Thymus (tissue), 14 donors: ENCODE measurements at places on chromosomes 13 and 19.

- peak; percentile 89 for DNase-seq
These were observed 13.7 kb upstream of the CREB3L3 start for GRCh38 chr19:4139614-4140236.

GRCh38 chr13:41307884-41308640 lies 3.0 kb upstream of the NAA16 start:
- DNase-seq: no peak

DNA sequence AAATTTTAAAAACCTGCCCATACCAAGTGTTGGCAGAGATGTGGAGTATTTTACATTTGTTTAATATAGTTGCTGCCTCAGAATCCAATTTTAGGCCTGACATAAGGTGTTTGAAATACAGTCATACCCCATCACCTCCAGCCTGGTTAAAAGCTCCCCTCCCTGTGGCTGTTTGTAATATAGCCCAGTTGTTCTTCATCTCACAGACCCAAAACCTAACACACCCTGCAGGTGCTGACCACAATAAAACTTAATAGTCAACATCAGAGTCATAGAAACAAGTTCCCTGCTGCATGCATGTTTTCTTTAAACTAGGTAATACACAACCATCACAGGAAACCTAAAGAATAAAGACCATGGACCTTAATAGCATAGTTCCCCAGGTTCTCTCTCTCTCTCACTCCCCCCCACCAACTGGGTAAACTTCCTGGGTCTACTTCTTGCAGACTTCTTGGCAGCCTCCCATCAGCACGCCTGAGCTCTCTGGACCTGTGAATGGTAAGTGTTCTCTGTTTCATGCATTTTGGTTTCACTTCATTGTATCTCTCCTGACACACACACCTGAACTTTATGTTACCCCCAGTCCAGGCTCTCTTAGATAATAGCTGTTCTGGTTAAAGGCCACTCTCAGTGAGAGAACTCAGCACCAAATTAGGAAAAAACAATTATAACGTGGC lies 1369.9 kb downstream of the EFNB2 start:
- DNase-seq: no peak

DNA sequence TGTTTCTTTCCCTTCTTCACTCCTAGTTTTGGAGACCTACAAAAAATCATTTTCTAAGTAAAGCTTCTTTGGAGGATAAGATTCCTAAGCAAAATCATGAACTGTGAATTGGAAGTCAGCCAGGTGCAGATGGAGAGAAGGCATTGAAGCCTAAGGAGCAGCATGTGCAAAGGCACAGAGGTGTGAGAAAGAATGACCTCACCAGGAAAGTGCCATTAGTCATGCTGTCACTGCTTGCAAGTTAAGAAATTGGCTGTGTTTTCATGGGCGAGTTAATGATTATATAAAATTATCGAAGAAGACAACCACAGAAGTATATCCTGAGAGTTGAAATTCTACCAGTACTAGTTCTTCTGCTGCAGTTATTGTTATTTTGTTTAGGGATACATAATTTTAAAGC lies 80.3 kb upstream of the KLHL1 start:
- no peak for DNase-seq

DNA sequence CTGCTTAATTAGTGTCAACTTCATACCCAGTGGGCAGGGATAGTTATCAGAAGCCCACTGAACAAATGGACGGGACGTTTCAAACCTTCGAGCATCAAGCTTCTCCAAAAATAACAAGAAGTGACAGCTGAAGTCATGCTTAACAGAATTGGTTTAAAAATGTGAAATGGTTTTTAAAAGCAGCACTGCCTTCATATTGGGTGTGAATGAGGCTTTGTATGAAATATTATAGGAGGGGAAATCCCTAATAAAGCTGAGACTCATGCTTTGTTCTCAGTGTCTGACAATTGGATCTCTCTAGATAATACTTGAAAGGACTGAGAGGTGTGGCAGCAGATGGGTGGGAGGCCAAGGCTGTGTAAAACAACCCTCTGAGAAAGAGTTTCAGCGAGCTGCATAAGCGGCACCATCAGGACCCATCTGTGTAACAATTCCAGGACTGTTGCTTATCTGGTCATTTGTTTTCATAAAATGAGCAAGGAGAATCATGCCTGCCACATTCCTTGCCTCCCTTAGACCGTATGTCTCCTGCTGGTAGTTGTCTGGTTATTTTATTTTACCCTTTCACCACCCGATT lies 667.7 kb downstream of the DIAPH3 start:
- DNase-seq: no peak

- no peak for DNase-seq
These were observed 718.8 kb upstream of the SGCG start for GRCh38 chr13:22461854-22462490.

- DNase-seq: no peak
These were observed 1.1 kb downstream of the TNNI3 start for GRCh38 chr19:55156202-55157063.

DNA sequence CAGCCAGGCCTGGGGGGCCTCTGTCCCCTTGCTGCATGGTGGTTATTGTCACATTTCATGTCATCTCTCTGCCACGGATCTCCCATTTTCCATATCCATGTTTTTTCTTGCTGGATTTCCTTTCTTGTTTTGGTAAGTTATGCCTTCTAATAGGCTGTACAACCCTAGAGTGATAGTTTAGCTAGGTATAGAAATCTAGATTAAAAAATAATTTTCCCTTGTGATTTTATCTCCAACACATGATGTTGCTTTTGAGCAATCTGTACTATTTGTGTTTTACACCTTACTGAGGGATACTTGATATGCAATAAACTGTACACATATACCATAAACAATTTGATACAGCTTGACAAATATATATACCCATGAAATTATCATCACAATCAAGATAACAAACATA lies 17.0 kb downstream of the SOX1 start:
- DNase-seq: no peak

DNA sequence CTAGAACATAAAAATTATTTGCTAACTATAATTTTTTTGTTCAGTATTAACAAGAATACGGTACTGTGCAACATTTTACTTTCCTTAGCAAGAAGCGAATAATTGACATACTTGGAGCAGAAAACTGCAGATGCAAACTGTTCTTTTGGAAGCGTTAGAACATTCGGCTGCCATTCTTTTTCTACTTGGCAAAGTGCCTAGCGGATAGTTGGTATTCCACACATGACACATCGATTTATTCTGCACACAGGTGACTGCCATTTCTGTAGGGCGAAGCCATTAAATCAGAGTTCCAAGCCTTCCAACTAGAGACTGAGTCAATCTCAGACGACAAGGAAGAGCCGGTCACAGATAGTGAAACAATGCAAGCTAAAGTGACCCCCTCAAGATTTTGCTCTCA lies 117.4 kb downstream of the TRPC4 start:
- DNase-seq: no peak

GRCh38 chr19:53004242-53004641 lies 9.5 kb upstream of the ERVV-1 start:
- DNase-seq: no peak

GRCh38 chr19:11832253-11832912 lies 16.1 kb upstream of the ZNF439 start:
- DNase-seq: no peak

DNA sequence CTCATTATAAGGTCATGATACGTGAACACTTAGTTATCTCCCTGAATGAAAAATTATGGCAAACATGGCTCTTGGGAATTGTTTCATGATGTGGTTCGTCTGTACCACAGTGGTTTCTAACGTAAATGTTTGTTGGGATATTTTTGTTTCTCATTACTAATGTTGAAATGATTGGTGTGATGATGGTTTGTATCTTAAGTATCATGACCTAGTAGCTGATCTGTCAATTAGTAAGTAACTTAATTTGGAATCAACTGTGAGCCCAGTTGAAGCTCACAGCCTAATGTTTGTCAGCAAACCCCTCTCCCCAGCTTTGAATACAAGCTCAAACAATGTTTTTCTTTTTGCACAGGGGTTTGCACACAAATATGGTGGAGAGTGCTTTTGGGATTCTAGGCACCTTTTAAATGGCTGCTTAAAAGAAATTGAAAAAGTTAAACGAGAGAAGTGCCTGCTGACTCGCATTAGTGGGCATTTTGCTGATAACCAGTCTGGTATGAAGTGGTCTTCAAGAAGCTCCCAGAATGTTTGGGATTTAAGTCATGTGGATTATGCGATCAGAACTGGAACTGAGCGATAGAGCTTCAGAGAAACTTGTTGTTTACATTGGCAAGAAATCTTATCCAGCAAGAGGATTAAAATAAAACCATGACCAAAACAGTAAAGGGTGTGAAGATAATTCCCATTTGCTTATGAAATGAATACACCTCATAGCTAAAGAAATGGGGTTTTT lies 68.2 kb downstream of the LMO7 start:
- DNase-seq: no peak
